Activated CD4-positive, alpha-beta T cell treated with anti-CD3 and anti-CD28 coated beads, Interleukin-2, amount 10 ng/mL, durations not matched to agents 7 days and 5 days (primary cell): ENCODE measurements at places on chromosomes 4 and X.

DNA sequence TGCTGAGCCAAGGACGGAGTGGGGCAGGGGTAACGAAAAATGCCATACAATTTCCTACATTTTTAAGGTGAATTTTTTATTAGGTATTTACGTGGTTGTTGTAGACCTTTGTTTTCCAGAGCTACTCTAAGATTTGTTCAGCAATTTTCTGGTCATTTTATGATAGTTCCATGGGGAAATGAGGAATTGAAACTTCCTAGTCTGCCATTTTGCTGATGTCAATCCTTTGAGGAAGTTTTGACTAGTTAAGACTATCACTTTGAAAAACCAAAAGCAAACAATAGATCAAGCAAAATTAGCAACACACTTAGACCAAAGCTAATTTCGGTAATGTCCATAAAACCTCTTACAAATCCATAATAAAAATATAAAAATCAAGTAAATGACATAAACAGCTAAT lies 7.0 kb upstream of the TLR3 start:
- H3K27ac ChIP-seq = no peak overlapping the region
- peaks cover 11% of the 10 kb centered on the region for H3K4me1 ChIP-seq
- peaks cover 2% of the 10 kb centered on the region for H3K36me3 ChIP-seq
- H3K4me3 ChIP-seq = no peak overlapping the region
- no peak for DNase-seq
- peaks cover 20% of the 10 kb centered on the region for H3K27me3 ChIP-seq

GRCh38 chr4:139919521-139919920 lies 234.5 kb downstream of the MAML3 start:
- peaks cover 8% of the 10 kb centered on the region for H3K27me3 ChIP-seq
- no peak overlapping the region for H3K4me3 ChIP-seq
- no peak for DNase-seq
- no peak overlapping the region for H3K27ac ChIP-seq

DNA sequence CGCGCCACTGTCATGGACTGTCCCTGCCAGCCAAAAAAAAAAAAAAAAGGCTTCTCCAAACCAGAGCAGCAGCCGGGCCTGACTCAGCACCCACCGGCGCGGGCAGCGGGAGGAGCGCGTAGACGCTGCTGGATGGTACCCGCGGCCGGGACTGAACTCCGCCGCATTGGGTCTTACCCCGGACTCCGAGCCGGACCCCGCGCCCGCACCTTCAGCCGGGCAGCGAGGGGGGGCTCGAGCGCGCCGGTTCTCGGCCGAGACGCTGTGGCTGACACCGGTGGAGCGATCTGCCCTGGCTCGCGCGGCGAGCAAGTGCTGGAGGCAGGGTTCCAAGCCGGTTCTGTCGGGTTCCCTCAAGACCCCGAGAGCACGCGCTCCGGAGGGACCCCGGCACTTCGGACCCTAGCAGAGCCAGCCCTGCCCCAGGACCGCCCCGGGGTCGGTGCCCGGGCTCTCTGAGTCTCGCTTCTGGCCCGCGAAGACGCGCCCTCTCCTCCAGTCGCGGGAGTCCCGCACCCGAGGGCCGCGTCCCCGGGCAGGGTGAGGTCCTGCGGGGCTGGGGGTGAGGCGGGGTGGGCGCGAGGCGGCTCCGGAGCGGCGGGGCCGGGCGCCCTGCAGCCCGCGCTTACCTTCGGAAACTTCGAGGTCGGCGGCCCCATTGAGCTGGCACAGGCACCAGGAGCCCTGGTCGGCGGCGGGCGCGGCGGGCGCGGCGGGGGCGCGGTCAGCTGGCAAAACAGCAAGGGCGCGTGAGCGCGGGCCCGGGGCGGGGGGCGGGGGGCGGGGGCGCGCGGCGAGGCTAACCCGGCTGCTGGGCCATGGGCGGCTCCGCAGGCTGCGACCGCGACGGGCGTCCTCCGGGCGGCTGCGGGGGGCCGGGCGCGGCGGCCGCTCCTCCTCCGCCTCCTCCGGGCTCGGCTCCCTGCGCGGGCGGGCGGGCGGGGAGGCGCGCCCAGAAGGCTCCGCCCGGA lies 11.8 kb upstream of the MAN2B2 start:
- H3K4me3 ChIP-seq = no peak overlapping the region
- H3K4me1 ChIP-seq = peaks cover 16% of the 10 kb centered on the region
- no peak overlapping the region for H3K27ac ChIP-seq

DNA sequence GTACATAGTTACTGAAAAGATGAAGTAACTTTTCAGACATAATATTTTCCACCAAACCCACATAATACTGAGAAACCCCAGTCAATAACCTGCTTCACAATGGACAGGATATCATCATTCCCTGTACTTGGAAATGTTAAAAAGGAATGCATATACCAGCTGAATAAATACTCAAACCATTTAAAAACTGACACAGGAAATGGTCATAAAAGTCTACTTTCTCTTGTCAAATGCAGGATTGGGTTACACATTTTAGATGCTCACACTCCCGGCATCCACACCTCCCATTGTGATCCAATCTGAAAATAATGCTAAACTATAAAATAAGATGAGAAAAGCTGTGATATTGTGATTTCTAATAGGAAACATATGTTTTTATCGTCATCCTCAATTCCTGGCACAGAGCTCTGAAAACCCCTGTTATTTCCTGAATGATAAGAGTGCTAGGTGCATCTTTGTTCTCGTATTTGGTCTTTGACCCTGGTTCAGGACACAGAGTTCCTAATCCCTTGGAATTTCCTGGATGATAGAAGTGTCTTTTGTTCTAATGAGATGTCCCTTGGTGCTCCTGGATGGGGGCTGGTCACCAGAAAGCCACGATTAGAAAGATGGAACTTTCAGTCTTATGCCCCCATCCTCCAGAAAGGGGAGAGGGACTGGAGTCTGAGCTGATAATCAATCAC lies 821.3 kb downstream of the TRIML1 start:
- no peaks in the 10 kb centered on the region for H3K4me1 ChIP-seq
- H3K36me3 ChIP-seq = no peaks in the 10 kb centered on the region
- no peak for DNase-seq
- no peak overlapping the region for H3K4me3 ChIP-seq
- H3K27me3 ChIP-seq = no peaks in the 10 kb centered on the region
- H3K27ac ChIP-seq = no peak overlapping the region

DNA sequence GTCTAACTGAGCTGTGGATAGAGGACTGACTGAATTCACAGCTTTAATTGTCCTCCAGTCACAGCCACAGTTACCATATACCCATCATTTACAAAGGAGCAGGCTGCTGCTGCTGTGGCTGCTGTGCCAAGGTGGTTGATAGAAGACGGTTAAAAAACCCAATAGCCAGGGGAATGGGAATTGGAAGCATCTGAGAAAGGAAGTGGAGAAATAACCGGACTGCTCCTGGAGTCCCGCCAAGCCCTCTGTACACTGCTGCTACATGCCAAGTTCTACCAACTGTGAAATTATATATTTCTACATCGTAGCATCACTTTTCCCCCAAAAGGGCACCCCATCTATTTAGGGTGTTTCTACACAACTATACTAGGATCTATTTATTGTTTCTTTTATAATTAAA lies 279.7 kb upstream of the ARX start:
- no peak for DNase-seq
- no peaks in the 10 kb centered on the region for H3K27me3 ChIP-seq
- no peaks in the 10 kb centered on the region for H3K36me3 ChIP-seq
- no peak overlapping the region for H3K27ac ChIP-seq
- no peaks in the 10 kb centered on the region for H3K4me1 ChIP-seq

DNA sequence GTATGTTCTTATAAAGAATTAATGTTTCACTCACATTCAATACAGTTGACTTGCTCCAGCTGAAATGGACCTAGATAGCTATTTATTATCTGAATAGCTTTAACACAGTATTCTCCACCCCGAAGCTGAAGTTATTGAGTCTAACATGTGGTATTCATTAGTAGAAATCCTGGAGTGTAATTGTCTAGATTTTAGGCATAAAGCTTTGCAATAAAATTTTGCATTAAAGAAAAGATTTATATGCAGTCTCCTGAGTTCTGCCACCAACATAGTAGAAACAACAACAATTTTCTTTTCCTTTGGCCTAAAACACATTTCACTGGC lies 90.2 kb upstream of the DCLK2 start:
- no peak overlapping the region for H3K4me3 ChIP-seq
- no peaks in the 10 kb centered on the region for H3K36me3 ChIP-seq
- H3K4me1 ChIP-seq = peaks cover 29% of the 10 kb centered on the region
- no peak for DNase-seq

GRCh38 chrX:117120700-117121099 lies 657.9 kb upstream of the CT83 start:
- H3K4me3 ChIP-seq = no peak overlapping the region
- no peaks in the 10 kb centered on the region for H3K27me3 ChIP-seq
- DNase-seq = no peak

DNA sequence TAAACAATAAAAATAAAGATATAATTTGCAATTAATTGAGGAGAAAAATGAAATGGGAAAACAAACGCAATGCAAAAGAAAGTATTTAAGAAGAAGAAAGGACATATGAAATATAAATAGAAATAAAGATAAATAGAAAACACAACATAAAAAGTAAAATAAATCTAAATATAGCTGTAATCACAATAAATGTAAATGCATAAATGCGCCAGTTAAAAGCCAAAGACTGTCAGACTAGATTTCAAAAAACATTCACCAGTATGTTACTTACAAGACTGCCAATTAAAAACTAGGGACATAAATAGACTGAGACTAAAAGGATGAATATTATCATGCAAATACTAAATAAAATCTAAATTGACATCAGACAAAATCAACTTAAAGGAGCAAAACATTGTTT lies 102.4 kb downstream of the KDR start:
- DNase-seq = no peak
- no peaks in the 10 kb centered on the region for H3K27me3 ChIP-seq
- H3K36me3 ChIP-seq = no peaks in the 10 kb centered on the region
- no peaks in the 10 kb centered on the region for H3K4me1 ChIP-seq
- H3K4me3 ChIP-seq = no peak overlapping the region

DNA sequence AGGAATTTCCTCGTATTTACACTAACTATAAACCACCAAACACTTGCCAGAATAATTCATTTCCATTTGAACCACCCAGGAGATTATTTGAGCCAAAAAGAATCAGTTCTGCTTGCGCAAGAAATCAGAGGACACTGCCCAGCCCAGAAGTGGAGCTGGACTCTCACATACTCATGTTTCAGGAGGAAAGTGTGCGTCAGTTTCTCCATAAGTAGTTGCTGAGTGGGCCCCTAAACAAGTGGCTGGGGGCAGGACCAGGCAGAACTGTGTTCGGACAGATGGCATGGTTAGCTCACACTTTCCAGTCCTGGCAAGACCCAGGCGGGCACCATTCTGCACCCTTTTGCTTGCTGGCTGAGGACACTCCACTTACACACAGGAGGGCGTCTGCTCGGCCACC lies 38.8 kb downstream of the BTC start:
- H3K4me1 ChIP-seq = no peaks in the 10 kb centered on the region
- H3K27ac ChIP-seq = no peak overlapping the region
- DNase-seq = no peak
- H3K27me3 ChIP-seq = peaks cover 2% of the 10 kb centered on the region

DNA sequence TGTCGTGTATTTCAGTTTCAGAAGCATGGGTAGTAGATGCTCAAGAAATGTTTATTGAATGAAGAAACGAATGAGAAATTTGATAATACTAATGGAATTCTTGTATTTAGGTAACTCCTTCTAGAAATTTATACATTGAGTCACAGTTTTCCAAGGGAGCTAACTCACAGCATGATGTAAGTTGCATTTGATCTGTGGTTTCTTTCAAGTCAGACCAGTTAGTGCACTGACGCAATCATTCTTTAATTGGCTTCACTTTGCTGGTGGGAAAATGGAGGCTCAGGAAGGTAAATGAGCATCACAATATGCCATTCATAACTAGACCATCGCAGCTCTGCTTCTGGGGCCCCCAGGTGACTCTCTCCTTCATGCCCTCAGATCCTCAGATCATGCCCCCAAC lies 17.3 kb upstream of the CWH43 start:
- H3K4me3 ChIP-seq = no peak overlapping the region
- H3K4me1 ChIP-seq = peaks cover 4% of the 10 kb centered on the region
- no peaks in the 10 kb centered on the region for H3K36me3 ChIP-seq
- H3K27me3 ChIP-seq = peaks cover 2% of the 10 kb centered on the region
- no peak overlapping the region for H3K27ac ChIP-seq
- no peak for DNase-seq

GRCh38 chrX:143768976-143769375 lies 48.4 kb upstream of the SPANXN2 start:
- no peaks in the 10 kb centered on the region for H3K27me3 ChIP-seq
- no peak overlapping the region for H3K27ac ChIP-seq
- no peak overlapping the region for H3K4me3 ChIP-seq
- no peaks in the 10 kb centered on the region for H3K4me1 ChIP-seq

GRCh38 chr4:129364747-129365452 lies 268.9 kb downstream of the C4orf33 start:
- H3K27ac ChIP-seq = peak overlapping the region; percentile 13
- H3K36me3 ChIP-seq = no peaks in the 10 kb centered on the region
- H3K4me1 ChIP-seq = peaks cover 9% of the 10 kb centered on the region
- DNase-seq = peak; percentile 52

DNA sequence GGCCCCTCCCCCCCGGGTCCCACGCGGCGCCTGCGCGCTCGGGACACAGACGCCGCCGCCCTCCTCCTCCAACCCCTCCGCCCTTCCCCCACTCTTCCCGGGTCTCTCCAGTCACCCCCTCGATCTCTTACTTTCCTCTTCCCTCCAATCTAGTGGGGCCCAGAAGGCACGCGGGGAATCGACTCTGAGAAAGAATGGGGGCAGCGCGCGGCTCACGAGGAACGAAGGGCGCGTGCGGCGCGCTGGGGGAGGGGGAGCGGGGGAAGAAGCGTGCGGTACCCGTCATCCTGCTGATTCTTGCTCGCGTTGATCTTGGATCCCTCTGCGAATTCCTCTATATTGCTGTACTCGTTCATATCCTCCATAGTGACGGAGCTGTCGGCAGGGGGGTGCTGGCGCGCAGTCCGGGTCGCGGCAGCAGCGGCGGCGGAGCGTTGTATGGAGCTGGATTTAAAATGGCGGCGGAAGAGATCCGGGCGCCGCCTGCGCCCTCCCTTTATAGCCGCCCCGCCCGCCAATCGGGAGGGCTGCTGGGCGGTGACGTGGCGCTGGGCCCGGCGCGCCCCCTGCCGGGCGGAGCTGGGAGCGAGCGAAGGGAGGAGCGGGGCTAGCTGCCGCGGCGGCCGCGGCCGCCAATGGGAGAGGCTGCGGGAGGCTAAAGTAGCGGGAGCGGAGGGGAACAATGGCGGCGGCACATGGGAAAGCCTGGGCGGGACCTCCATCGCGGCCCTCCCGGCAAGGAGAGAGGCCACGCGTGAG lies 1.1 kb downstream of the HNRNPDL start:
- H3K36me3 ChIP-seq = peaks cover 60% of the 10 kb centered on the region
- H3K27ac ChIP-seq = peak overlapping the region; percentile 100

DNA sequence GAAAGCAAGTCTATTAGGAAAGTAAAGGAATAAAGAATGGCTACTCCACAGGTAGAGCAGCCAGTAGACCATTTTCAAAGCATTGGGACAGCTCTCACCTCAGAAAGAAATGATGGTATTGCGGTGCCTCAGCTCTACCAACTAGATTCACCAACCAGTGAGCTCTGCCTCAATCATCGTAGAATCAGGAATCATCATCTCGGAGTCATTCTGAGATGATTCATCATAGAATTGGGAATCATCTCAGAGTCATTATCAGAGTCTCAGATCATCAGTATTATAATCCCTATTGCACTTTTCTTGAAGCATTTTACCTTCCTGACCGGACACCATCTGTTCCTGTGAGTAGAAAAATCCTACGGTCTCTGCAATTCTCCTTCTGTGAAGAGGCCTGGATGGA lies 17.5 kb upstream of the SAT1 start:
- H3K27me3 ChIP-seq = no peaks in the 10 kb centered on the region
- no peaks in the 10 kb centered on the region for H3K36me3 ChIP-seq
- peaks cover 23% of the 10 kb centered on the region for H3K4me1 ChIP-seq
- DNase-seq = no peak
- no peak overlapping the region for H3K27ac ChIP-seq
